ENCODE measurements at places on chromosomes 13 and 19. TPM values are rescaled to one million over a fixed set of nuclear protein-coding genes. Genes with fewer than 3 reads are reported as not detected.
A peak's percentile ranks its signal among the peaks of the same experiment; 100 is the strongest.

DNA sequence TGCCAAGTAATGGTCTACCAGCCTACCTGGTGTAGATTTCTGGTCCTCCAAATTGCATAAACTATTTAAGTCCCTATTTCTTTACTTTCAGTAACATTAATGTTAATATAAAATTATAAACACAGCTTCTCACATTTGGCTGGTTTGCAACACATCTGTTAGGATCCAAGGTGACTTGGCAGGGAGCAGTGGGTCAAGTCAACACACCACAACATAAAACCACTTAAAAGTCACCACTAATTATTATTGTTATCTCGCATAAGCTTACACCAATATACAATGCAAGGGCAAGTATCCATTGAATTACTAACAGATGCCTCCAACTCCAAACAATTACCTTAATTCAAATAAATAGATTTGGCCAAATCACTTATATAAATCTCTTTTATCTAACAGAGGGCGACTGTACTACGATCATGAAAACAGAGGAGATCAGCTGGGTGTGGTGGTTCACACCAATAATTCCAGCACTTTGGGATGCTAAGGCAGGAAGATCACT is 74.7 kb downstream of the FGF14 start:
- no peak for DNase-seq

Gene ELANE
- not detected for total RNA-seq

- no peak for DNase-seq
Observed at GRCh38 chr19:3603121-3603811, 3.4 kb downstream of the TBXA2R start.

Gene ZNF560
- total RNA-seq: not detected

Gene NCAN
- not detected for total RNA-seq

Gene DIS3
- 47.2 TPM for total RNA-seq

DNA sequence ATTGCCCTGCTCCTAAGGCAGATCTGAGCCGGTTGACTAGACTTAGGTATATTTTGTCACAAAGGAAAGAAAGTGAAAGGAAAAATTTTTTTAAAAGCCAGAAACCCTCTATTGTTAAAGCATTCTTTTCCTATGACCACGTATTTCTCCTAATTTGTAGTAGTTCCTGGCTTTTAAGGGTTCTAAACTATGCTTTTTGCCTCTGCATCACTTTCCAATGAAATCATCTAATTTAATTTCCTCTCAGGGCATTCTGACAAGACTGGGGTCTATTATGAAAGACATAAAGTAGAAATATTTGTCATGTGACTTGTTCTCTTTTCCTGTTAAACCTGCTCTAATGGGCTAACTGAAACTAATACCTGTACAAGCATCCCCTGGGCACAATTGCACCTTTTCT is 233.0 kb upstream of the PRR20A start:
- DNase-seq: no peak

Gene PRTN3
- total RNA-seq: not detected

DNA sequence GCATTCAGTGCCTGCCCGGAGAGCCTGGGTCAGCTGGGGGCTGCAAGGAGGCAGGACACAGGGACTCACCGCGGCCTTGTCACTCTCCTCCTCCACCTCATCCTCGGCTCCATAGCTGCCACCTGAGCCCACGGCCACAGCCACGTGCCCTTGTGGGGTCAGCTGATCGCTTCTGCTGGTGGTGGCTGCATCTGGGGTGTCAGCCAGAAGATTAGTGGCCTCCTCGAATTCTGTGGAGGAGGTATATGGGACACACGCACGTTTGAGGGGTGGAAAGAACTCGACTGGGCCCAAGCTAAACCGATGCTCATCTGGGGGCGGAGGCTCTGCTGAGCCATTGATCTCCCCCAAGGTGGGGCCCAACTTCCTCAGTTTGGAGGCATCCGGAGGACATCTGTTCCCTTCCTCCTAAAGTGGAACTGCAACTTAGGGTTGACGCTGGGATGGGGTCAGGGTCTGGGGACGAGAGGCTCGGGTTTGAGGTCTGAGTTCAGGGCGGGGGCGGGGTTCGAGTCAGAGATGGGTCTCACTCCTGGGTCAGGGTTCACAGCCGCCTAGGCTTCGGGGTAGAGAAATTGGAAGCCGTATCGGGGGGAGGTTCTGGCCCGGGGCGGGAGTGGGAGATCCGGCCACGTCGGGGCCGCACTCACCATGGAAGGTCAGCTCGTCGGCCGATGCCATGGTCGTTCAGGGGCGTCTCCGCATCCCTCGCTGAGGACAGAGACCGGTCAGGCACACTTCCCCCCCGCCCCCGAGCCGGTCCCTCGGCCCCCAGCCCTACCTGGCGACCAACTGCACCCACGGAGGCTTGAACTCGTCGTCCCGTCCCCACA is 493 bp downstream of the YIPF2 start:
- no peak for DNase-seq

GRCh38 chr19:38514812-38515633 is 81.5 kb downstream of the RYR1 start:
- peak; percentile 88 for DNase-seq

DNA sequence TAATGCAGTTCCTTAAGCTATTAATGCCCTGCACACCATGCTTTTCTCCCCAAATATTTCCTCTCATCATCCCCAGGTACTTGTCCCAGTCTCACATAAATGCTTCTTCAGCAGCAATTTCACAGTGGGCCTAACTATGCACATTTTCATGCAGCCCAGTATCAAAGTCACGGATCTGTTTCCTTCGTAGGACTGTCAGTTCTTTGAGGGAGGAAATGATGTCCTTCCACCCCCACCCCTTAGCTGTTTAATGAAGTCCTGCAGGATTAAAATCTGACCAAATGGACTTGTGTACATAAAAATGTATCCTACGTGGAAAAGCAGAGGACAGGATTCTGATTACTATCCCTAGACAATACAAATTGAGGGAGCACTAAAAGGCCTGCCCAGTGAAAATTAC is 68.6 kb upstream of the ARGLU1 start:
- DNase-seq: no peak

GRCh38 chr19:33499671-33500506 is 21.7 kb downstream of the PEPD start:
- DNase-seq: no peak

DNA sequence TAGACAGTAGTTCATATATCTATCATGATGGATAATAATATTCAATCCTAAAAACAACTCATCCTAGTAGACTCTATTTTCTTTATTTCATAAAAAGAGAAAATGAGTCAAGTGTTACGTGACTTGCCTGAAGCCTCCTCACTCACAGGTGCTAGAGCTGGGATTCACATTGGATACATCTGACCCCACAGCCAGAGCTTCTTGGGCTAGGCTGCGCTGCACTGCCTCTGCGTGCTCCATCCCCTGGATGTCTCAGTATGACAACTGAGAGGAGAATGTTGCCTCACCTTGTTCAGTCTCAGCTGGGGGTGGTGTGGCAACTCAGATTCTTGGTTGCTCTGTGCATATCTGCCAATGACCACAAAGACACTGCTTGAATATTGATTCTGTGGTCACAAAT is 286.6 kb downstream of the LIG4 start:
- DNase-seq: no peak

DNA sequence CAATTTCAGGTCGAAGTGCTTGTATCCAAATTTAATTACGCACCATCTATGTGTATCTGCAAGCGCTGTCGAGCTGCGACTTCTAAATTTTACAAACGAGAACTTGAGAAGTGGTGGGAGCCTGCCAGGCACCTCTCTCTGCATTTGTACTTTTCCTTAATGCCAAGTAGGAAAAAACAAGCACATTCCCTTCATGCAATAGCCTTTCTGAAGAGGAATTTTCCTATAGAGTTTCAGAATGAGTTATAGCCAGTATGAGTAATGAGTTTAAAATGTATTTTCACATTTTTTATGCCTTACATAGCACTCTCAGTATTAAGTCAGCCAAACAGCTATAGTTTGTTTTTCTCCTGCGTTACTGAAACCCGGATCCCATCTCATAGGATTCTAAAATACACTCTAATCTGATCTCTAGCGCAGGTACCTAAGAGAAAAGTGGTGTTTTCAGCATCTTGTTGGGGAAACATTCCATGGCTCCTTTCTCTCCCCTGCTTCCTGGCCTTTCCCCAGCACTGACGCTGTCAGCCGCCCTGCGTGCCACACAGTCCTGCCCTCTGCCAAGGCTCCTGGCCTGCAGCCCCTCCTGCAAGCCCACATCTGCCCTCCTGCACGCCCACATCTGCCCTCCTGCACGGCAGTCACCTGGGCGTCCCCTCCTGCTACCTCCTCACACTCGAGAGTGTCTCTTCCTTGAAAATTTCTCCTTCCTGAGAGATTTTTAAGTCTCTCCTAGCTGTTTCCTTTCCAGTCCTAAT is 526.9 kb downstream of the MYO16 start:
- no peak for DNase-seq

DNA sequence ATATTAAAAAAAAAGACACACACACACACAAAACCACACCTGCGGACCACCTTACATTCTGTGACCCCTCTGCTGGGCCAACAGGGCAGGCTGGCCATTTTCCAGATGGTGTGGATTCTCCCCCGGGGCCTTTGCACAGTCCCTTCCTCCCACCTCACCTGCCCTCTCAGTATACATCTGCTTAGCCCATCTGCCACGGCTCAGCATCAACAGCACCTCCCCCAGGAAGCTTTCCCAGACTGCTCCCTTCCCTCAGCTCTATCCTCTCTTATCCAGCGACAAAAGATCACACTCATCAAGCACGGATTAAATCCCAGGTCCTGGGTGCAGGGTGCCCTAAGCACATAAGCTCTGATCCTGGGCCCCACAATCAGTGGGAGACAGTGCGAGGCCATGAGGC is 4.5 kb downstream of the ZNF787 start:
- no peak for DNase-seq
